ENCODE measurements at places on chromosomes 2 and 18.
A peak's percentile ranks its signal among the peaks of the same experiment; 100 is the strongest.

GRCh38 chr2:26584656-26585055 lies 56.5 kb downstream of the CIB4 start:
- no peak for DNase-seq

DNA sequence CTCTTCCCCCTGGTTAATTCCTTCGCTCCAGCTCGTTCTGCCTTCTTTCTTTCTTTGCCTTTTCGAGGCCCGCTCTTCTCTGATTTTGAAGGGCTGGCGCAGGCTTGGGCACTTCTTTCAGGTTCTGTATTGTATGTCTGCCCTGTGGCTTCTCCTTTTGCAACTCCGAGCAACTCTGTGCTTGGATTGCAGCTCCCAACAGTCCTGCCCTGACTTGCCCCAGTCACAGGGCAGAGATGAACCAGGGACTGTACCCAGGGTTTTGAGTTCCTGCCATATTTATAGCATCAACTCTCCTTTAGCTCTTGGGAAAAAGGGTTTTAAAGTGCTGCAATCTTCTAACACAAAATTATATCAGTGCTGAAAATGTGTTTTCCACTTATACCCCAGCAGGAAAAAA lies 31.1 kb upstream of the CD8A start:
- DNase-seq, result no peak

GRCh38 chr2:164066095-164066494 lies 330.3 kb upstream of the FIGN start:
- DNase-seq, result no peak

- no peak for DNase-seq
Measured at GRCh38 chr2:222706616-222707015, 35.2 kb downstream of the MOGAT1 start.

GRCh38 chr2:107018366-107018765 lies 132.4 kb upstream of the ST6GAL2 start:
- no peak for DNase-seq

DNA sequence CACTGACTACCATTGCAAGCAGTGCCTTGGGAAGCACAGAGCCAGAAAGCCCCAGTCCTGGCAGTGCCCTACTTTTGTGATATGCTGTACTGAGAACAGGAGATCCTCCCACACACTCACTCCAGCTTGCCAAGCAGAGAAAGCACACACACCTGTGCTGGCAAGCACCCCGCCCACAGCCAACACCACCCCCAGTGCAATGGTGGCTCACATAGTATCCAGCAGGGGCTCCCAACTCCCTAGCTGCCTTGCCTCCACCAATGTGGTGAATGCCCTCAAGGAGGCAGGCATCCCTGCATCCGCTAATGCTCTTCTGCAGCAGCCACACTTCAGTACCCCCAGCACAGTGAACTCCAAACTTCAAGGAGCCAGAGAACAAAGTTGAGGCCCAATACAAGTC lies 1655.8 kb downstream of the SUCLG1 start:
- no peak for DNase-seq

DNA sequence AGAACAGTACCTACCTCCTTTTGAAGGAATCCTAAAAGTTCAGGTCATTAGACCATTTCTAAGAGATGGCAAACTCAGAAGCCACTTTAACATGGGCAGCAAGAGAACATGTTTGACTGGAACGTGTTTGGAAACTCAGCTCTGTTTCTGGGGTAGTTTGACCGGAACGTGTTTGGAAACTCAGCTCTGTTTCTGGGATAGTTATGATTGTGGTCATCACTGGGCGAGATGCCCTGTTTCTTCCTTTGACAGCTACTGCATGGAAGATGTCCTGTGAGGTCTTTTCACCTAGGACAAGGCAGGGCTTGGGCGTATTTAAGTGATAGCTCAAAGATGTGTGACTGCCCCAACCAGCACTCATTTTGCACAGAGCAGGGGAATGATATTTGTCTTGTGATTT lies 19.9 kb upstream of the SERPINB13 start:
- no peak for DNase-seq

DNA sequence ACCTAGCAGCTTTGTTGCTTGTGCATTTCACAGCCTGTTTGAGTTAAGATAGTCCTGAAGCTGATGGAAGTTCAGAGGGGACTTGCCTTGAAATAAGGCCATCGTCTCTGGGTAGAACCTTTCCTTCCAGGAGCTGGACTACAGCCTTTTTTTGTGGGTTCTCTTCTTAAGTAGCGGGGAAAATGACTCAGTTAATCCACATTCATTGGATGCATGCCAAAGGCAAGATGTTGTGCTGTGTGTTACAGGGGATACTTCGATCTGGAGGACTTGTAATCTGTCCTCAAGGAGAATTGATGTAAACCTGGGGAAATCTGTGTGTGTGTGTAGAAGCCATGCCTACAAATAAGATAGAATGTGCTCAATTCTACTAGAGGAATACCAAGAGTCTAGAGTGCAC lies 46.8 kb downstream of the RPIA start:
- DNase-seq, result no peak

DNA sequence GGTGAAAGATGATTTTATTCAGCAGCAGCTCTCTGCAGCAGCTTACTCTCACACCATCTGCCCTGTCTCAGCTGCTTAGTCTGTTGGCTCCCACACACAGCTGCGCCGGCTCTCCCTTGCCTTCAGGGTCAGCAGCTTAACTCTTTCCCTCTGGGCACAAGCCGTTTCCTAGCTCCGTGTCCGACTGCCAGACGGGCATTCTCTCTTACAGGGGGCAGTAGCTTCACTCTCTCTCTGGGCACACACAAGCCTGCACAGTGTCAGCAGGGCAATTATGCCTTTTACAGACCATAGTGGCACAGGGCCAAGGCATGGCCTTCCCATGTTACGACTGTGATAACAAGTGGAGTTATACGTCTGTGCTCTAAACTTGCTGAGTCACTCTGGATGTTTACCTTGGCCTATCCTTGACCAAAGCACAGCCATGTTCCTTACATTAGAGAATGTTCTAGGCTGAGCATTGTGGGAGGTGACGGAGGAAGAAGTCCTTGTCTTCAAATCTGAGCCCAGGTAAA lies 31.7 kb downstream of the PCARE start:
- no peak for DNase-seq

DNA sequence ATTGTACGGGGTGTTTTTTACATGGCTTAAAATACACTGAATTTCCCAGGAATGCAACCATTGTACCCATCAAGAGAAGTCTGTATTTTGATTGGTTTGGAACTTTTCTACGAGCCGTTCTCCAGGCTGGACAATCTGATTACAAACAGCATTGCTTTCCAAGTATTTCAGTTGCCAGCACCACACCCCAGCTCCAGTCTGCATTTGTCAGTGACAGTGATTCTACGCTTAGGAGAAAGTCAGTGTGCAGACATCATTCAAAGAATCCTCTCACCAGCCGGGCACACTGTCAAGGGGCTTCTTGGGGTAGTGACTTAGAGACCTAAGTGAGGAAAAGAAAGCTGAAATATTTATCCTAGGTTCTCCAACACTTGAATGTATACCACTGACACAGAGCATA lies 194.1 kb downstream of the ANAPC1 start:
- DNase-seq, result no peak

DNA sequence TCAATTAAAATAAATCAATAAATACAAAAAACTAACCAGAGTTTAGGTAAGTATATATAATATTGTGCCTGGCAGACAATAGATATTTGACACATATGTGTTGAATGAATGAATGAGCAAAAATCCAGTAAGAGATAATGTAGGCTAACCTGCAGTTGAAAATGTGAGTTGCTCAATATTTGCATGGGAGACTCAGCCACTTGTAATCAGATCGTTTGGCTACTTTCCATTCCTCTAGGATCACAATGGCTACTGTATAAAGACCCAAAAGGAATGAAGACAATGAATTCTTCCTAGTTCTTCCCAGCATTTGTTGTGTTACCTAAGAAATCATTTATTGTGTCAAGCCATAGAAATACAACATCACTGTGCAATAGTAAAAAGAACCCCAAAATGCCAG lies 25.3 kb downstream of the PIEZO2 start:
- no peak for DNase-seq

GRCh38 chr2:38038682-38039081 lies 37.3 kb downstream of the CYP1B1 start:
- no peak for DNase-seq

GRCh38 chr2:61785583-61785982 lies 68.3 kb downstream of the FAM161A start:
- DNase-seq, result no peak

DNA sequence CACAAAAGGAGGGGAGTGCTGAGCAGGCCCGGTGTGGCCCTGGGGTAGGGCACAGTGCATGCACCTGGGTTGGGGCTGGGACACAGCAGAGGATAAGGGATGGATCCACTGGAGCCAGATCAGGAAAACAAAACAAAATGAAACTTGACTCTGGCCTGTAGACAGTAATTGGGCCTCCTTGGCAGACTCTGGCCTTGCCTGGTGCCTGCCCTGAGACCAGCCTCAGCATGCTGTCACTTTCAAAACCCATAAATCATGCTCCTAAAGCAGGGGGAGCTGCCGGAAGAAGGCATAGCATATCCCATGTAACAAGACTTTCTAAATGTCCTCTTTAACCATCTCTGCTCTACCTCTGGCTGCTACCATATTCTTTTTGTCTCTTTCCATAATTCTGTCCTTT lies 61.1 kb upstream of the IGFBP5 start:
- DNase-seq, result no peak

- no peak for DNase-seq
Measured at GRCh38 chr2:163752267-163752666, 16.5 kb upstream of the FIGN start.

DNA sequence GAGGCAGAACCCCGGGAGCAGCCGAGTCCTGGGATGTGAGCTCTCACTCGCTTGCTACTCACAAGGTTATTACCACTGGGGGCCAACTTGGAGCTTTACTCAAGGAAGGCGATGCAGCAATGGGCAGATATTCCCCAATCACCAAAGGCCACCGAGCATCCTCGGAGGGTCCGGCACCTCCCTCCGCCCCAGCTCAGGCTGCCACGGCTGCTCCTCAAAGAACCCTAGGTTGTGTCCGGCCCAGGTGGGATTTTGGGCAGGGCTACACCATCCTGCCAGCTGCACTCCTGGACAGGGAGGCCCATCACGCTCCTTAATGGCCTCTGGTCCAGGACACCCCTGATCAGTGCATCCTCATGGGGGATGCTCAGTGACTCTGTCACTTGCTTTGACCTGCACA lies 24.8 kb downstream of the FBLN7 start:
- no peak for DNase-seq

GRCh38 chr2:6986301-6986911 lies 69.2 kb downstream of the RNF144A start:
- no peak for DNase-seq

- no peak for DNase-seq
Measured at GRCh38 chr2:881204-881918, 69.3 kb upstream of the SNTG2 start.

GRCh38 chr2:127320586-127321275 lies 26.8 kb upstream of the ERCC3 start:
- no peak for DNase-seq

- peak; percentile 72 for DNase-seq
Measured at GRCh38 chr2:218290316-218291261, 1.7 kb downstream of the TMBIM1 start.

GRCh38 chr2:173623438-173624319 lies 269.0 kb downstream of the CDCA7 start:
- DNase-seq, result no peak

DNA sequence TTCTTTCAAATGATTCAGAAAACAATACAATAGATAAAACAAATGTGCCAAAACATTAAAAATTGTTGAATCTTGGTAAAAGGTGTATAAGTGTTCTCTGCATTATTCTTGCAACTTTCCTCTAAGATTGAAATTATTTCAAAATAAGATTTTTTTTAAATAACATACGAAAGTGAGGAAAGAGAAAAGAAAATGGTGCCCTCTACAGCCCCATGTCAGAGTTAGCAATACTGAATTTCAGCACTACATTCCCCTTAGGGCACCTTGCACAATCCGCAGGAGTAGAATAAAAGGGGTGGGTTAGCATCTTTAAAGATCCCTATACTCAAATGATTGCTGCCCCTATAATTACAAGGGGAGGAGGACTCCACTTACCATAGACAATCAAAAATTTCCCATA lies 433.7 kb downstream of the BCL11A start:
- DNase-seq, result no peak

GRCh38 chr18:75123113-75123512 lies 85.8 kb downstream of the PTGR3 start:
- no peak for DNase-seq

- no peak for DNase-seq
Measured at GRCh38 chr2:232833830-232834229, 36.2 kb upstream of the SNORC start.

DNA sequence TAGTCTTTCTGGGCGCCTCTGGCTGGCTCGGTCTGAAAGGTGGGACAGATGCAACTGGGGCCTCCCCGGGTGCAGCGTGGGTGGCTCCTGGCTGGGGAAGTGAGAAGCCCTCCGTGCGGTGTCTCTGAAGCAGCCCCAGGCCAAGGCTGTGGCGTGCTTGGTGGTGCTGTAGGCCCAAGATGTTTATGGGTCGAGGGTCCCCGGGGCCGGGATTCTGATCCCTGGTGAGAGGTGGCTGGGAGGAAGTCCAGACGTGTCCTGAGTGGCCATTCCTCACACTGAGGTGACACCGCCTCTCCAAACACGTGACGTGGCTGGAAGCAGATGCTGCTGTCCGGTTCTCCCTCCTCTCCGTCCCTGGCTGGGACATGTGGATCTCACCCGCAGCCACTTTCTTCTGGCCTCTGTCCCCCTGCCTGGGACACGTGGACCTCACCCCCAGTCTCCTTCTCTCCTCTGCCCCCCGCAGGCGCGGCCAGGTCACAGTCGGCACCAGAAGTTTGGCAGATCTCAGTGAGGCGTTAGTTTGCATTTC lies 12.6 kb downstream of the RTP5 start:
- peak; percentile 89 for DNase-seq

- no peak for DNase-seq
Measured at GRCh38 chr18:75106746-75107145, 102.2 kb downstream of the PTGR3 start.

- no peak for DNase-seq
Measured at GRCh38 chr2:222743251-222743812, 71.9 kb downstream of the MOGAT1 start.

GRCh38 chr18:269480-270095 lies 1.7 kb upstream of the THOC1 start:
- no peak for DNase-seq
